MM.1S (cell line): ENCODE measurements at places on chromosomes 3 and 15.

DNA sequence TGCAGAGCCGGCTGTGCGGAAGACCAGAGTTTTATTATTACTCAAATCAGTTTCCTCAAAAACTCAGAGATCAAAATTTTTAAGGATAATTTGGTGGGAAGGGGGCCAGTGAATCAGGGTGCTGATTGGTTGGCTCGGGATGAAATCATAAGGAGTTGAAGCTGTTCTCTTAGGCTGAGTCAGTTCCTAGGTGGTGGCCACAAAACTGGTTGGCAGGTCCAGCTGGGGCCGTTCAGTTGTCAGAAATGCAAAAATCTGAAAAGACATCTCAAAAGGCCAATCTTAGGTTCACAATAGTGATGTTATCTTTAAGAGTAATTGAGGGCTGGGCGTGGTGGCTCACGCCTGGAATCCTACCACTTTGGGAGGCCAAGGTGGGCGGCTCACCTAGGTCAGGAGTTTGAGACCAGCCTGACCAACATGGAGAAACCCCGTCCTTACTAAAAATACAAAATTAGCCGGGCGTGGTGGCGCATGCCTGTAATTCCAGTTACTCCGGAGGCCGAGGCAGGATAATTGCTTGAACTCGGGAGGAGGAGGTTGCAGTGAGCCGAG, 2.3 kb upstream of the ZNF589 start:
- DNase-seq, result no peak

GRCh38 chr3:190595807-190596206, 81.9 kb downstream of the IL1RAP start:
- DNase-seq, result no peak

DNA sequence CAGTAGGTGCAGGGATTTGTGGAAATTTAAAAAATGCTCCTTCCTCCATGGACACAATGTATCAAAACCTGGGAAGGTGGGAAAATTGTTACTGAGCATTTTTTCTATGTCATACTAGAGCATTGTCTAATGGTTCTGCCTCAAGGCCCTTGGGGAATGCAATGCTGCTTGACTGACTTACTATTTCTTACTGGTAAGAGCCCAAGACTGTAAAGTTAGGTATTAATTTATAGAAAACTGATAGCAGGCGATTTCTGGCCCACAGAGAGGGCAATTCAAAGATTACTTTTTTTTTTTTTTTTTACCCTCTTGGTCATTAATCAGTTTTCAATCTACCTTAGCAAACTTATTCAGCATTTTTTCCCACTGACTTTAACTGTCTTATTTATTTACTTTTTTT, 38.5 kb upstream of the MRPL3 start:
- DNase-seq, result no peak

DNA sequence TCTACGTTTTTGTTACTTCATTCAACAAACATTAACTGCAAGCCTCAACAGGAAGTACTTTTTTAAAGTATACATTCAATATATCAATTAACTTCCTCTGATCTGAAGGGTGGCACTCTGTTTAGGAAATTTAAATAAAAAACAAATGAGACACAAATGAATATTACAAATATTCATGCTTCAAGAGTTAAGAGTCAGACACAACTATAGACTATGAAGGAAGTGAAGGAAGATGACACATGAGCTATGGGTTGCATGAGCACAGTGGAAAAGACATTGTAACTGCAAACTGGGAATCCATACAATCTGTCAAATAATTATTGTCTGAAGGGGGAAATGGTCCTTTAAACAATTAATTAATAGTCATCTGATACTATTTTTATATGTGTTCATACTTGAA, 26.8 kb upstream of the ALCAM start:
- no peak for DNase-seq

DNA sequence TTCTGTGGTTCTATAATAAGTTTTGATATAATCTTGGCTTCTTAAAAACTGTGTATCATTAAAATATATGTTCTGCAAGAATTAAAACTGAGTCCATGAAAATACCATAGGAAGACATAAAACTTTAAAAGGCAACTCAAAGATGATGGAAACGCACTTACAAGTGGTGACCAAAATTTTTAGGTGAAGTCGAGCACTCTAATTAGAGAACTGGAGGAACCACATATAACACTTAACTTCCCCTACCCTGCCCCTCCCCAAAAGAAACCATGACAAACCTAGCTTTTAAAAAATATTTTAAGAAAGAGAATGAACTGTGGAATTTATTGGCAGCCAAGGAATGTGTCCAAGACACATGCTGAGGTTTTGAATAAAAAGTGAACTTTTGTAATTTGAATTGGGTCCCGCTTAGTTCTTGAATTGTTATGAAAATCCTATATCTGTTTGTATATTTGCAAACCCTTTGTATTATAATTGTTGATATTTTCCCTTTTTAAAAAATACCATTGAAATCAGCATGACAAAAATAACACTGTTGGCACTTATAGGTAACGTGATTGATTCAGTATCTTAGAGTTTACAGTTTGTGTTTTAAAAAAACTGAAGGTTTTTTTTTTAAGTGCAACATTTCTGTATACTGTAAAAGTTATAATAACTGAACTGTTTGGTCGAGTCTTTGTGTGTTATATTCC, 7.7 kb downstream of the NR2F2 start:
- DNase-seq, result no peak
